ENCODE measurements at places on chromosomes 7 and 10. TPM values are rescaled to one million over a fixed set of nuclear protein-coding genes. Genes with fewer than 3 reads are reported as not detected.

GRCh38 chr10:121845044-121845784 lies 82.6 kb downstream of the ATE1 start:
- DNase-seq, result no peak

GRCh38 chr10:11798845-11799735 lies 24.1 kb upstream of the PROSER2 start:
- DNase-seq, result no peak

DNA sequence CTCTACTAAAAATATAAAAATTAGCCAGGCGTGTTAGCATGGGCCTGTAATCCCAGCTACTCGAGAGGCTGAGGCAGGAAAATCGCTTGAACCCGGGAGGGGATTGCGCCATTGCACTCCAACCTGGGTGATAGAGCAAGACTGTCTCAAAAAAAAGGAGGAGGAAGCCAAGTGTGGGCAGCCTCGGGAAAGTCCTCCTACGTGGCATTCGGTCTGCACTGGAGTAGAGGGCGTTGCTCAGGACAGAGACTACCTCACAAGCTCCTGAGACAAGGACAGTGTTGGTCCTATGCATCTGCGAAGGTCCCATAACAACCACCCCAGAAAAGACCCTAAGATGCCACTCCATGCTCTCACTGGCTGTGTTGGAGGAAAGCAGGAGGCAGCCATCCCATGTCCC lies 10.0 kb upstream of the SERPINE1 start:
- DNase-seq, result no peak

Gene IFIT1B
- polyA plus RNA-seq, result 0.67 TPM

DNA sequence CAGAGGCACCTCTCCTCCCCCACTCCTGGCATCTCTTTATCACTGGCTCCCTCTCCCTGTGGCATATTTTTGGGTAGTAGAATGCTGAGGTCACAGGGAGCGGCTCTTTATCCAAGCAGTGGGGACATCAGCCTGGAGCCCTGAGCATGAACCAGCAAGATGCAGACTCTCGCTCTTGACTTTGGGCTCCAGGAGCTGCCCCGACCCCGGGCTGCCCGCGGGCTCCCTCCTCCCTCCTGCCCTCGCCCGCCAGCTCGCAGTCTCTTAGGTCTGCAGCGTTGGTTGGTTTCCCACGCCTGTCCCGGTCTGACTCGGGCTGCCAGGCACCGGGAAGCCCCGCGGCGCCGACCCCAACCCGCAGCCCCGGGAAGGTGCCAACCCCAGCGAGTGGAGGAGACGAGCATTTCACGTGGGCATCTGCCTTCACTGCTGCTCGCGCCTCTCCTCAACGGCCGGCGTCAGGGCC lies 1.3 kb downstream of the INSYN2A start:
- DNase-seq, result no peak
